Stomach (tissue), 19 donors: ENCODE measurements at places on chromosomes 12 and 14.

DNA sequence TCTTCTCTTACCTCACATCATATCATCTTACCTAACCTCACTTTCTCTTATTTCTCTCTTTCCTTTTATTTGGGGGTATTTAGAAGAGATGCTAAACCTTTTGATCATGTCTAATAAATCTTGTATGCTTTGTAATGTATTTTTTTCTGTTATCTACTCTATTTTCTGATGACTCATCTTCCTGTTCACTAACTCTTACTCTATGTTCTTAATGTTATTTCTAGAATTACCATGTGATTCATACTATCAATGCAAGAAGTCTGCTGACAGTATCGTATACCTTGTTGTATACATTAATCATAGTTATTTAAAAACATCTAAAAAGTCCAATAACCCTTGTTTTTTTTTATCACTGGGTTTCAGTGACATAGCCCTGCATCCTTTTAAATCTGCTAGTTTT is 62.3 kb downstream of the MGAT4C start:
- no peak for DNase-seq

- no peak for DNase-seq
Observed at GRCh38 chr12:117850048-117850447, 118.7 kb downstream of the KSR2 start.

DNA sequence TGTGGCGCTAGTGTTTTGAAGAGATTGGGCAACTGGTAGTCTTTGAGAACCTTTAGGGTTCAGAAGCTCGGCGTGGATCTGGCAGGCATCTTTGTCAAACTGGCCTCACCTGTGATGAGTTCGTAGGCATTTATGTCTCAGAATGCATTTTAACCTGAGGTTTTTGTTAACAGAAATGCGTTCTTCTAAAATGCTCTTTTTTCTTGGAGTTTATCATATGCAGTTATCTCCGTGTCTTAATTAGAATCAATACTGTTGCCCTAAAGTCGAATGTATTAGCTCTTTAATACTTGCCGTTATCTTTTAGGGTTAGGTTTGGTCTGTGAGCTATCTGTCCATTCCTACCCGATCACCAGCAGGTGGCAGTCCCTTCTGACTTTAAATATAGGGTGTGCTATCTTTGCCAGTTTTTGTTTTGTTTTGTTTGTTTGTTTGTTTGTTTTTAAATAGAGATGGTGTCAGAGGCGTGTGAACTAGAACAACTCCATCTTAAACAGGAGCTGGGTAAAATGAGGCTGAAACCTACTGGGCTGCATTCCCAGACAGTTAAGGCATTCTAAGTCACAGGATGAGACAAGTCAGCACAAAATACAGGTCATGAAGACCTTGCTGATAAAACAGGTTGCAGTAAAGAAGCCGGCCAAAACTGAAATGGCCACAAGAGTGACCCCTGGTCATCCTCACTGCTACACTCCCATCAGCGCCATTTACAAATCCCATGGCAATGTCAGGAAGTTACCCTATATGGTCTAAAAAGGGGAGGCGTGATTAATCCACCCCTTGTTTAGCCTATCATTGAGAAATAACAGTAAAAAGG is 1.4 kb downstream of the ATF1 start:
- DNase-seq, result peak; percentile 34

GRCh38 chr12:86903159-86903558 is 647.0 kb upstream of the MGAT4C start:
- no peak for DNase-seq

DNA sequence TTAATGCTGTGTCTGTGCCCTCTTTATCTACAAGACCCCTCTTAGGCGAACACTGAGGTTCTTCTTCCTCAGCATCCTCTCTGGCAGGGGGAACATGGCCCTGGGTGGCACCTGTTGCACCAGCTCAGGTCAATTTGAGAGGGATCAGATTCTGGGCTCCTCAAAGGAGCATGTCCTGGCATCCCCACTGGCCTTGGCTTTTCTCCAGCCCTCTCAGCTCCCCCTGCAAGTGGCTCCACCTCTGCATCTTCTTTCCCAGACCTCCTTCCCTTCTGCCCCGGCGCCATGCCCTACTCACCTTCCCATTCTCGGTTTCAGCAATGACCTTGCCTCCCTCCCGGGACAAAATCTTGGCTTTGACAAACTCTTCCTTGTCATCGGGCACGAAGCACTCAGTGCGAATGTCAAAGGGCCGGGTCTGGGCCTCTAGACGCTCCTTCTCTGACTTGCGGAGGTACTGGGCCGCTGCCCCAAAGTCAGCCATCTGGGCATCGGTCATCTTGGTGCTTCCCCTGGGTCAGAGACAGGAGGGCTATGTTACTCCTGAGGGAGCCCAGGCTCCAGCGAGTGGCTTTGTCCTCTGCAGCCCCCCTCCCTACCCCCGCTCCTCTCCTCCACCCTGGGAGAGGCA is 1.2 kb downstream of the MYH6 start:
- DNase-seq, result no peak

DNA sequence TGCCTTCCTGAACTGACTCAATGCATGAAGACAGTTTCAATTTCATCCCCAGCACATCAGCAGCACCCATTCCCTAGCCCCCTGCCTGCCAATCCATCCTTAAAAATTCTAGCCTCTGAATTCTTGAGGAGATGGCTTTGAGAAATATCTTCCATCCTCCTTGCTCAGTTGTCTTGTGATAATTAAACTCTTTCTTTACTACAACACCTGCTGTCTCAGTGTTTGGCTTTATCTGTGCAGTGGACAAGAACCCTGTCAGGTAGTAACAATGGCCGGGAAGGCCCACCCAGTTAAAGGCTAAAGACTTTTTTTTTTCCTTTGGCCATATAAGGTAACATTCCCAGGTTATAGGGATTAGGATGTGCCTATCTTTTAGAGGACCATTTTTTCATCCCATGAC is 114.4 kb upstream of the NAP1L1 start:
- no peak for DNase-seq

DNA sequence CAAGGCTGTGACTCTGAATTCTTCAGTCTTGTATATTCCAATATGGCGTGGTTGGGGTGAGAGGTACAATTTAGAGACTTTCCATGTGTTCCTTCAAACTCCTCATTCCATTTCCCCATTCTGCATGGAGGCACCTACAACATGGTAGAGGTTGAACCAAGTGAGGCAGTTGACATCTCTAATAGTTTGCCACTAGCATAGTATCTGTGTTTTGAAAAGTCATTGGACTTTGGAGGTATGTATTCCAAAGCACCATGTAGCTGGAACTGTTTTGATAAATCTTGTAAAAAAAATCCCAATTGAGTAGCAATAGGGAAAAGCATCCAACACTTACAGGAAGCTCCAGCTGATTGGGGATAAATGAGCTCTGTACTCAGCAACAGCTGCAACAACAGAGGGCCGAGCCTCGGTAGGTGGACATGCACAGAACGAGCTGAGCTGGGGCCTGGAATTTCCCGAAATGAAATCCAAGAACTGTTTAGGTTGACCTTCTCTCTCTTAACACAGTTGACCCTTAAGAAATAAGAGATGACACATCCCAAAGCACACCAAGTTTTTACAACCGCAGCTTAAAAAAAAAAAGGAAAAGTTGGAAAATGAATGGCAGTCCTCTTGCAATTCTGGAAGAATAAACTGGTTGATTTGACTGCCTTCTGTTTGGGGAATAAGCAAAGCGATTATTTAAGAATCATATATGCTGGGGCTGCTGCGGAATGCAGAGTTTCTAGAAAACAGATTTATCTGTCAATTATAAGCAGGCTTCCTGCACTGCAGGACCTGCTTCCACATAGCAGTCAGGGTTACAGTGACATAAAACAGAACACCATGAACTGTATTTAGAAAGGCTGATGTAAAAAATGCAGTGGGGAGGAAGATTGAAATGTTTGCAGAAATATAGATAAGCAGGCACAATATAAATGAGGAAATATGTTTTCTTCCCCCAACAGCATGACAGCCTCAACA is 194.6 kb upstream of the KRR1 start:
- DNase-seq, result peak; percentile 86

DNA sequence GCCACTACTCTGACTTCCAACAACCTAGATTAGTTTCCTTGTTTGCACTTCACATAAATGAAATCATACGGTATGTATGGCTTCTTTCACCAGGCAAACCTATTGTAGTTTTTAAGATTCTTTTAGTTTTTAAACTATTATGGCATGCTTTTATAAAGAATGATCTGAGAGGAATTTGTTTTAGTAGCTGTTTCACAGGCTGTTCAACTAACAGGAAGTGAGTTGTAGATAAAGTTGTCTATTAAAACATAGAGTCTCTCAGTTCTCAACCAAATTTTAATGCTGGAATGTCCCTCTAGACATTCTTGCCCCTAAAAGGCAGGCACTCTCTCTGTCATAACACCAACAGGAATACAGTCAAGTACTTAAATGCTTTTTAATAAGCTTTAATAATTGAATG is 102.7 kb upstream of the DACT1 start:
- peak; percentile 7 for DNase-seq

DNA sequence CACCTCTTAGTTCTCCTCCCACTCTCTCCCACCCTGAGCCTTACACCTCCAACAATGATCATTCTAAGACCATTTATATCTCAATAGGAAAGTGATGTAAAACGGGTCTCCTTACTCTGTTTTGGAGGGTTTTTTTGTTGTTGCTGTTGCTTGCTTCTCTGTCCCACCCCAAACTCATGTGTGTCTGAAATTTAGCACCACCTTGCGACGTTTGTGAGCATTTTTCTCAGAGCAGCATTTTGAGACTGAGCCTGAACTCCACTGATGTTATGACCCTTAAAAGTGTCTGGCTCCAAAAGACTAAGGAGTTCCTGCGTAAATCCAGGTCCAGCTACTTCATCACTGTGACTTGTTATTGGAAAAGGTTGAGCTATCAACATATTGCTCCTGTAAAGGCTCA is 155.0 kb downstream of the DAD1 start:
- no peak for DNase-seq

- no peak for DNase-seq
Observed at GRCh38 chr12:12017798-12018197, 52.9 kb upstream of the BCL2L14 start.

DNA sequence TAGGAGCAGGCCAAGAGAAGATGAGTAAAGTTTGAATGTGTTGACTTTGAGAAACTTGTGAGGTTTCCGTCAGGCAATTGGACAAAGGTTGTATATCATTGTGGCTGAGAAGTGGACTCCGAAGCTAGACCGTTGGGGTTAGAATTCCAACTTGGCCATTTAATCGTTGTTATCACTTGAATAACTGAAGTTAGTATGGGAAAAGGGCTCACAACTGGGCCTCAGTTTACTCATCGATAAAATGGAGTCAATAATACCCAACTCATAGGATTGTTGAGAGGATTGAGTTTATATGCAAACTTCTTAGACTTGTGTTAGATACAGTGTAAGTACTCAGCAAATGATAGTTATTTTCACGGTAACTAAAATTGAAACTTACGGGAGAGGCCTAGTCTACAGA is 846 bp downstream of the SLIRP start:
- DNase-seq, result no peak
